NCI-H524 (cell line): ENCODE measurements at places on chromosomes 7 and 10.

GRCh38 chr10:2414039-2414438 lies 653.3 kb upstream of the PFKP start:
- no peak for DNase-seq

DNA sequence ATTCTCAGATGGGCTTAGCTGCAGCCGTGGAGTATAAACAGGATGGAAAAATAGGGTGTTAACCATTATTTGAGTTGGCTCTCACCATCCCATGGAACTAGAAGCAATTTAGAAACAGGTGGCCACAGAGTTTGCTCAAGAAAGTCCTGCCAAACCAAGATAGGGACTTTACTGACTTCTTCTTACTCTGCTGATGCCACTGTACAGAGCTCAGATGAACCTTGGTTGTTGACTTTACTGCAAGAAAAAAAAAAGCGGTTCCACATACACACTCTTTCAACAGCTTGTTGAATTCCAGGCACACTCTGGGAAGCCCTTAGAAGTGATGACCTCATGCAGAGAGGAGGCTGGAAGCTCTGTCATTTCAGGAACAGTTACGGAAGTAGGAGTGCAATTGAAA lies 753.4 kb downstream of the NRG3 start:
- DNase-seq, result no peak

DNA sequence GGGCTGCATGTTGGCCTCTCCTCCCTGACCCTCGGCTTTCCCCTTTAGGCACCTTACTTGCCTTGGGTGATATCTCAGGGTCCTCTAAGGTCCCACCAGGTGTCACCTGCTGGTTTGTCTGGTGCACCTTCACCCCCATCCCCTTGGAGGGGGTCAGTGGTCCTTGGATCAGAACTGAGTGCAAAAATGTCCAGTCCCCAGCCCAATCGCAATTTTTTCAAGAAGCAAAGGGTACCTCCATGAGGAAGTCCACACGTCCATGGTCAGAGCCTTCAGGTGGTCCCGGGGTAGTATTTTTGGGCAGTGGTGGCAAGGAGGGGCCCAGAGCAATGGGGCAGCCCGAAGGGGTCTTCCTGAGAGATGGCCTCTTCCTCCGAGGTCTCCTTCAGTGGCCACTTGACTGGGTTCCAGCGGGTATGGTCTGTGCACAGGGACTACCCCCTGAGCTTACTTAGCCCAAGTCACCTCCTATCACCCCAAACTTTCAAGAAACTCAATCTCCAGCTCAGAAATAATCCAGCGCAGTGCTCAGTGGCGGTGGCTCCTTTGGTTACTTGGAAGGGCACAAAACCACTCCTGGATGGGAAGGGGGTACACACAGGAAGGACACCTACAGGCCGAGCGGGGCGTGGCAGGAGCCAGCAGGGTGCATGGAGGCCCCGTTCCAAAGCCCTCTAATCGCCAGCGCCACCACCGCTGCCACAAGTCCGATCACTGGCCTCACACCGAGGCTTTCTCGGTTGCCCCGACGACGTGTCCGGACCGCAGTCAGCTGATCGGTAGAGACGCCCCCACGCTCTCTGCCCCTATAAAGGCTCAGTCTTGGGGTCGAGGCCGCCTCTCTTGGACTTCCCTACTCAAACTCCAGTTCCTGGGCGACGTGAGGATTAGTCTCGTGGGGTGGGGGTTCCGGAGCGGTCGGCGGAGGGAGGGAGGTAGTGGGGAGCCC lies 4.5 kb downstream of the SAP25 start:
- peak; percentile 65 for DNase-seq

DNA sequence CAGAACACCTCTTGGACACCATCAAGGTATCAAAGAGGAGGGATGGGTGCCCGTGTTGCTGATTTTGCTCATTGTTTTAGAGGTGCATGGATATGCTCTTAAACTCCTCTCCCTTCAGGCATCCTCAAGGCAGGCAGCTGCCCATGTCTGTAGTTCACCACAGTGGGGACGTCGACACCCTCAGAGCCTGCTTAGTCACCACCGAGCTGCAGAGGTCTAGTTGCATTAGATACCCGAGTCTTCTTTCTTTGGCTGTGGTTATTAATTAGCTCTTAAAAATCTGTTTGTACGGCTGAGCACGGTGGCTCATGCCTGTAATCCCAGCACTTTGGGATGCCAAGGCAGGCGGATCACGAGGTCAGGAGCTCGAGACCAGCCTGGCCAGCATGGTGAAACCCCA lies 24.7 kb upstream of the TSPAN13 start:
- DNase-seq, result no peak

DNA sequence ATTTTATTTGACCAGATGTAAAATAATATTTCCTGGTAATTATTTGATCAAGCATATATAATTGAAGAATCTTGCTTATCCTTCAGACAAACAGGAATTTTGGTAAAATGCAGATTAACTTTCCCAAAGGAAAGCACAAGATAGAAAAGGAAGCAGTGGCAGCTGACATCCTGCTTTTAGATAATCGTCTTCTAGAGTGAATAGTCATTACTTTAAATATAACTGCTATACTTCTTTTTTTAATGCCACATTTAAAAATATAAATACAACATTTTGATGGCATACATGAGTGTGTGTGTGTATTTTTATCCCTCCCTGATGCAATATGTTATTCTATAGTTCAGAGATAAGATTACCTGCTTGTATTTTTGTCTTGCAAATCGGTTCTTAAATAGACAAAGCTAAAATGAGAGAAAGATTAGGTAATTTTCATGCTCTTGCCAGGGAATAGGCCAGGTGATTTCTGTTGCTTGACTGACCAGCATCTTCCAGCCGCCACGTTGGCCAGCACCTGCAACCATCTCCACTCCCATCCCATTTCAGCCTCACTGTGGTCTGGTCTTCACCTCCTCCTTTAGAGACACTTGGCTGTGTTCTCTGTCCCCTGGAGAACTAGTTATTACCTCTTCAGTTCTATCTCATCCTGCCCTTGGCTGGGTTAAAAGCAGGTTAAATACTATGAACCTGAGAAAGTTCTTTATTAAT lies 58.1 kb downstream of the MDFIC start:
- DNase-seq, result no peak

- DNase-seq, result no peak
Measured at GRCh38 chr10:126177417-126178030, 210.8 kb downstream of the ADAM12 start.
